NCI-H345 (cell line): ENCODE measurements at places on chromosomes 13 and 19.
A peak's percentile ranks its signal among the peaks of the same experiment; 100 is the strongest.

DNA sequence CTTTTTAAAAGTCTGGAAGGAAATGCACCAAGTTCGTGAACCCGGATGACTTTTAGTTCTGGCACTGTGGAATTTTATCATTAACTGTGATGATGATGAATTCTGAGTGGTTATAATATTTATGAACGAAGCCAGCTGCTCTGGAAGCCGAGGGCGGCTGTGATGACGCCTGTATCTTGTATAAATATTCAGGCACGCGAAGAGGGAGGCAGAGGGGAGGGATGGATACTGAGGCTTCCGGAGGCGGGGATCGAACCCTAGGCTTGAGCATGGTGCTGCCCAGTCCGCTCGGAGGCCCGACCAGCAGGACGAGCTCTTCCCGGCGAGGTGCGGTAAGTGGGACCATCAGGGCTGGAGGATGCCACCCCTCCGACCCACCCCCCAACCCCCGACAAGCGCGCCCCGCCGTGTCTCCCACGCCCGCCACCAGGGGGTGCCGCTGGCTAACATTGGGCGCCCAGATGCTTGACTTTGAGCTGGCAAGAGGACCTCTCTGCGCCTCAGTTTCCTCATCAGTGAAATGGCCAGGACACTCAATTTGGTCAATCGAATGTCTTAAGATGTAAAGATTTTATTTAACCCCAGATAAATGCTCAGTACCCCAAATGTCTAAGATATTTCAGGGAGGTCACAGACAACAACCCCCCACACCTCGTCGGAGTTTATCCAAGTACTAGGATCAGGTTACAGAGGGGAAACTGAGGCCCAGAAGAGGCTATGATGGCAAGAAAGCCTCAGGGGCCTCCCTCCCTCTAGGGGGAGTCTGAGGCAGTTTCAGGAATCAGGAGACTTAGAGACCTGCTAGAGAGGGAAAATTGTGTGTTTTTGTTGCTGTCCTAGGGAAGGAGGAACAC, 4.5 kb upstream of the RAB3A start:
- DNase-seq: no peak

GRCh38 chr13:113815151-113816058, 48.5 kb downstream of the GAS6 start:
- DNase-seq: no peak

GRCh38 chr19:9934132-9934950, 2.0 kb downstream of the OLFM2 start:
- peak; percentile 47 for DNase-seq

DNA sequence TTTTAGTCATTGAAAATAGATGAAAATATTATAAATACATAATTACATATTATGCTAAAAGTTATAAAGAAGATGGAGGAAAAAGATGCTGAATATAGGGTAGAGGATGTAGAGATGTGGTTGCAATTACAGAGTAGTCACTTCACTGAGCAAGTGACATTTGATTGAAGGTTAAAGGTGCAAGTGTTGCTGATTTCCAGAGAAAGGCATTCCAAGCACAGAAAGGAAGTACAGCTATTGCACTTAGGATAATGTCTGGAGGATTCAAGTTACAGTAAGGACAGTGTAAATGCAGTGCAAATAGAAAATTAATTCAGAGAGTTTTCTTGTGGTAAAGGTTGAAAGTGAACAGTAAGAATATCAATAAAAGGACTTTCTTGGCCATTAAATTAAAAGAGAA, 1721.8 kb downstream of the PCDH9 start:
- DNase-seq: no peak

- DNase-seq: no peak
Observed at GRCh38 chr19:48918801-48919247, 14.7 kb upstream of the DHDH start.

DNA sequence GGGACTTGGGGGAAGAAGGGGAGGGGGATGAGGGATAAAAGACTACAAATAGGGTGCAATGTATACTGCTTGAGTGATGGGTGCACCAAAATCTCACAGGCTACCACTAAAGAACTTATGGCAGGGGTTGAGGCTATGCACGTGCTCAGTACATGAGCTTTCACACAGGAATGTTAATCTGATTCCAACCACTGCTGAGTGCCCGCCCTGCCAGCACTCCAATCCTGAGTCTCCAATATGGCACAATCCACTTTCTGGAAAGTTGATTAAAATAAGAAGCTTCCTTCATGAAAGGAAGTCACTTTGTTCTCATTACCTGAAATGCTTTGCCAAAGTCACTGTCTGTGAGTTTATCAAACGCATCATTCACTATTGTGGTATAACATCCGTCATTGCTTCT, 463.0 kb downstream of the IRS2 start:
- DNase-seq: no peak

- DNase-seq: no peak
Observed at GRCh38 chr13:114087430-114087829, 45.0 kb downstream of the RASA3 start.

DNA sequence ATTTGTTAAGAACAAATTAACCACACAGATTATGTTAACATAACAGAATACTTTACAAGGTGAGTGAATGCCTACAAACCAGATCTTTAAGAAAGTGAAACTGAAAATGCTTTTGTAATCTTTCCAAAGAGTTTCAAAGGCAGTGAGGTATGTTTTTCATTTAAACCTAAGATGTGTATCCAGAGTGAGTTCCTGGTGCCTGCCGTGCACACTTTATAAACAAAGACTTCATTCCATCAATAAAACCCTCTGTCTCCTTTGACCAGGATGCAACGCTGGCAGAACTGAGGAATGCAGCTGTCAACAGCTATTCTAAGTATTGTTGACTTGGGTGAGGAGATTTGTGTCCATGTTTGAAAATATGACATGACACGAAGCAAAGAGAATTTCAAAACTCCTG, 344.6 kb downstream of the DNAJC15 start:
- no peak for DNase-seq

- DNase-seq: no peak
Observed at GRCh38 chr13:77729502-77730221, 32.2 kb downstream of the SLAIN1 start.

DNA sequence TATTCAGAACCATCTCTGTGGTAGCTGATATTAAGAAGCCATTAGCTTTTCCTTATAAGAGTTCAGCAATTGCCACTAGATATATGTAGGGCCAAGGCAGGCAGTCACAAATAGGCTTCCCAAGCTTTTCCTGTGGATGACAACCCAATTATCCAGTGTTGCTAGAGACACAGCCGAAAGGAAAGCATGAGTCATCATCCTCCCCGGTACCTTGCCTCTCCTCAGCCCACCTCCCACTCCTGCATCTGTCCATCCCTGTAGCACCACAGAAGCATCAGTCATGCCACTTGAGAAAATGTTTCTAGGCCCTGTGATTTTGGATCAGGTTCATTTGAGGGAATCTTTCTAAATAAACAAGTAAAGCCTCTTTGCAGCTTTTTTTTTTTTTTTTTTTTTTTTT, 204.3 kb downstream of the DNAJC15 start:
- no peak for DNase-seq

DNA sequence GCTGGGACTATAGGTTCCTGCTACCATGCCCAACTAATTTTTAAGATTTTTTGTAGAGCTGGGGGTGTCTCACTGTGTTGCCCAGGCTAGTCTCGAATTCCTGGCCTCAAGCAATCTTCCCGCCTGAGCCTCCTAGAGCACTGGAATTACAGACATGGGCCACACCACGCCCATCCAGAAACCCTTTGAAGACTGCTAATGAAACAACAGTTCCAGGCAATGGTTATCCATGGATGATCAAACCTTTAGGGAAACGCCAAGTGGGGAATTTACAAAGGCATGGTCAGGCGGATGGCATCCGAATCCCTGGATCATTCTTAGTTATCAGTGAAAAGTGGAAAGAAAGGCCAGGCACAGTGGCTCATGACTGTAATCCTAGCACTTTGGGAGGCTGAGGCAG, 16.9 kb upstream of the DNMT1 start:
- no peak for DNase-seq

DNA sequence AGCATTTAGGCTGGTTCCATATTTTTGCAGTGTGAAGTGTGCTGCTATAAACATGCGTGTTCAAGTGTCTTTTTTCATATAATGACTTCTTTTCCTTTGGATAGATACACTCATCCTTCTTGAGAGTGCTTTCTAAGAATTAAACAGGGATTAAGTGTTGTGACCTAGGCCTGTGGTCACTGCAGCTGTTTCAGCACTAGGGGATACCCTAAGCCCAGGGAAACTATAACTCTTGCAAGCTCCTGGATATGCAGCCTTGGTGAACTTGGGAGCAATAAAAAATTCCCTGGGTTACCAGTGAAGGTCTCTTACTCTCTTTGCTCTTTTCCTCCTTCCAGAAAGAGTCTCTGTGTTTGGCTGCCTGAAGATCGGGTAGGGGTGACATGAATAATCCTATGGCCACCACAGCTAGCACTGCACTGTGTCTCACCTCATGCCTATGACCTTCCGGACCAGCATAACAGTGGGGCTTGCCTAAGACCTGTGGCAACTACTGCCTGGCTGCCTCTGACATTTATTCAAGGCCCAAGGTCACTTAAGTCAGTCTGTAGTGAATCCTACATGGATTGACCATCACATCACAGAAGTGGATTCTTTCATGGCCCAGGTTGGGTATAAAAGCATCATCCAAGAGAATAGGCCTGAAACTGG, 799.7 kb downstream of the DACH1 start:
- no peak for DNase-seq

DNA sequence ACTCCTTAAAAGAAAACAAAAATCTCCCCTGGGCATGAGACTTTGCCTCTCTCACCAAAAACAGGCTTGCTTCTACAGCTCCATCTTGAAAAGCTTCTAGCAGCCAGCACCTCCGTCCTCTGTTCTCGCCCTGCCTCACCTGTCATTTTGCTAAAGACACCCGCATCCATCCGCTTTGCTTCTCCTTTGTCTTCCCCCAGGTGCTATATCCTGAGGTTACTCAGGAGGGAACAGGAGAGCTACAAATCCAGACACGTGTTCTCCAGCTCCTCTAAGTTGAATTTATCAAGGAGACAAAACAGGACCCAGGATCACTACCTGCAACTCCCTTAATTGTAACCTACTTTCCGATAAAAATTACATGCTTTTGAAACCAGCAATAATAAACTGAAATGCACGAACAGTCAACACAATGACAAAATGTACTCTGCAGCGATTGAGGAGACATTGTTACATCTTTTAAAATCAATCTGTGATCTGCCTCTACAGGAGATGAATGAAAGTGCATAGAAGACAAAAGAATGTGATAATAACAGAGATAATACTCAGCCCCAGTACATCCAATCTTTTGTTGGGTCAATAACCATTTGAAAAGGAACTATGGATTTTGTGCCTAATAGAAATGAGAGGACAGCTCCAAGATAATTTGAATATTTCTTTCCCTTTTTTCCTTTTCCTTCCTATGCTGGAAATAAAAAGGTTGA, 221.2 kb downstream of the DCLK1 start:
- no peak for DNase-seq

GRCh38 chr13:32969516-32969941, 46.7 kb upstream of the KL start:
- no peak for DNase-seq

GRCh38 chr13:31261241-31261640, 61.5 kb downstream of the B3GLCT start:
- DNase-seq: no peak

DNA sequence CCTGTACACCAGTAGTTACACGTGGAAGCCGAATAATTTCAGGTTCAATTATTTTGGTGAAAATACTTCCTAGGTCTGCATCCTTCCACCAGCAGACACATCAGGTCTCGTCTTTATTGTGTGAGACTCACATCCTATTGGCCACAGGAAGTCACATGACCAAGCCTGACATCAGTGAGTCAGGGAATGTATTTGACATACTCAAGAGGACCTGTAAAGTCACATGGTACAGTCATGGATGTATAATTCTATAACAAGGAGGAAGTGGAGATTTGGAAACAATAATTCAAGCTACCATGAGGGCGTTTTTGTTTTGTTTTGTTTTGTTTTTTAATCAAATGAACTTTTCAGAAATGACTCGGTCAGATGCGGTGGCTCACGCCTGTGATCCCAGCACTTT, 9.3 kb upstream of the HIF3A start:
- no peak for DNase-seq

DNA sequence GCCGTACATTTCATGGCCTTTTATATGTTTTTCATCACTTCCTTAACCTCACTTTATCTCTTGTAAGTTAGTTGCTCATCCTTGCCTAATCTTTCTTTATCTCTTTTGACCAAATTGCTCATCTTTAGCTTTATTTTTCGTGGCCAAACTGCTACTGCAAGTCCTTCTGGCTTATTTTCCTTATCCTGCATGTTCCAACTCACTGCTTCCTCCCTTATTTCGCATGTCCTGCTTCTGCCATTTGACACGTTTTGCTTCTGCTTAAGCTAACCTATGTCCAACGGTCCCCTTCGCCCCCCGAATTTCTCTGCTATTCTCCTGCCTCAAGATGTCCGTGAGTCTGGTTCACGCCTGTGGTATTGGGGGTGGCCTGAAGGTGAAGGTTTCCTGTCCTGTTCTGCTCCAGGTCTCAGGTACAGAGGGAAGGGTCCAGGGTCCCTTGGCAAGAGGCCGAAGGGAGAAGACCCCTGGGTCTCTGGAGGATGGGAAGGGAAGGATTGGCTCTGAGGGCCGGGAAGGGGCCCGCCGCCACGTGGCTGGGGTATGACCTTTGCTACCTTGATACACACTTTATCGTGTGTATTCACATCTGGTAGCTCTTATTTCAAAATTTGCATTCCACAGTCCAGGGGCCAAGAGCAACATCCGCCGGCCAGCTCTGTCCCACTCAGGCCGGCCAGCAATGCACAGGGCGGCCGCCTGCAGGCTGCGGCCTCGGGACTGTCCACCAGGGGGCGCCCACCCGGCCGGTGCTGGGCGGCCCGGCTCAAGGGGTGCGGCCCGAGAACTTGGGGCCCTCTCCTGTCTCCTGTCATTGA, 2.9 kb upstream of the C19orf85 start:
- DNase-seq: peak; percentile 9

- DNase-seq: no peak
Observed at GRCh38 chr19:993361-993830, 6.8 kb upstream of the GRIN3B start.

DNA sequence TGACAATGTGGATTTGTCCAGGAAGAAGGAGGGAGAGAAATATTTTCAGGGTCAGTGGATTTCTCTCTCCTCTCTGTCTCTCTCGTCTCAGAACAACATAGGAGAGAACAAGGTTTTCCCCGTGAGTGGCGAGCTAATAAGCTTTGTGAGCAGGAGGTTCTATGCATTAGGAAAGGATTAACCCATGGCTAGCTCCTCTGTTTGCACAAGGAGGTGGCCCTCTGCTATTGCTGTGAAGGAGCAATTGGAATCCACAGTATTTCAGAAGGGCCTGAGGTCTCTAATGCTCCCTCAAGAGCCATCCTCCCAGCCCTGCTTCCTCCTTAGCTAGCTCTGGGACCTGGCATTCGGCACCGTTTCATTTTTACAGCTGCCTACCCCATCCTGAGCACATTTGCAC, 288.9 kb upstream of the MAB21L1 start:
- DNase-seq: no peak

GRCh38 chr13:94239135-94239534, 240.3 kb downstream of the DCT start:
- DNase-seq: no peak
